CD4-positive, alpha-beta T cell (primary cell): ENCODE measurements at places on chromosomes 7 and 10.

DNA sequence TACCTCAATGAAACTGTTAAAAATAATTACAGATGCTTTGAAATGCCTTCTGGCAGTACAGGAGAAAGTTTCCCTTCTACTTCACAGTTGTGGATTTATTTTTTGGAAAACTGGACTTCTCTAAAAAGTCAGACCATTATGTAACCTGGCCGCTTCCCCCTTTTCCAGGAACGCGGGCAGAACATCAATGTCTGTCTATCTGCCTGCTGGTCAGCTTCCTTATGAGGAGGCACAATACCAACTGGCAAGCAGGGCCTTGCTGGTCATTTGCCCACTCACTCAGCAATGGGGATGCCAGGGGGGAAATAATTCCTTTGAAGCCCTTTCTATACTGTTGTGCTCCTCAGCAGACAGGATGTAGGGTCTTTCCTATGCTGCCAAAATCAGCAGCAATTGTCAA, 22.5 kb upstream of the ADRB1 start:
- no peak for DNase-seq

- DNase-seq: no peak
Observed at GRCh38 chr7:132292803-132293202, 283.5 kb downstream of the PLXNA4 start.

DNA sequence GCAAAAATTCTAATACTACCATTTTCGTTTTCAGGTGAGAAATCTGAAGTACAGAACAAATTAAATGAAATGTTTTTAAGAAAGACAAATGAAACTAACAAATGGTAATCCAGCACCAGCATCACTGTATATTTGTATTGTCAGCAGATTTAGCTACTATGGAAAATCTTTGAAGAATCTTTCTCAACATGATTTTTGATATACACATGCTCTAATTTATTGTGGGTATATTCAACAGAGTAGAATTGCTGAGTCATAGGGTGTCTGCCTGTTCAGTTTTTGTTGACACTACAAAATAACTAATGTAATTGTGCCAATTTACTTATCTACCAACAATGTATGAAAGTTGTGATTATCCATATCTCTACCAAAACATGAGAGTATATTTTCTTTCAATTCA, 437.6 kb downstream of the PCDH15 start:
- no peak for DNase-seq

DNA sequence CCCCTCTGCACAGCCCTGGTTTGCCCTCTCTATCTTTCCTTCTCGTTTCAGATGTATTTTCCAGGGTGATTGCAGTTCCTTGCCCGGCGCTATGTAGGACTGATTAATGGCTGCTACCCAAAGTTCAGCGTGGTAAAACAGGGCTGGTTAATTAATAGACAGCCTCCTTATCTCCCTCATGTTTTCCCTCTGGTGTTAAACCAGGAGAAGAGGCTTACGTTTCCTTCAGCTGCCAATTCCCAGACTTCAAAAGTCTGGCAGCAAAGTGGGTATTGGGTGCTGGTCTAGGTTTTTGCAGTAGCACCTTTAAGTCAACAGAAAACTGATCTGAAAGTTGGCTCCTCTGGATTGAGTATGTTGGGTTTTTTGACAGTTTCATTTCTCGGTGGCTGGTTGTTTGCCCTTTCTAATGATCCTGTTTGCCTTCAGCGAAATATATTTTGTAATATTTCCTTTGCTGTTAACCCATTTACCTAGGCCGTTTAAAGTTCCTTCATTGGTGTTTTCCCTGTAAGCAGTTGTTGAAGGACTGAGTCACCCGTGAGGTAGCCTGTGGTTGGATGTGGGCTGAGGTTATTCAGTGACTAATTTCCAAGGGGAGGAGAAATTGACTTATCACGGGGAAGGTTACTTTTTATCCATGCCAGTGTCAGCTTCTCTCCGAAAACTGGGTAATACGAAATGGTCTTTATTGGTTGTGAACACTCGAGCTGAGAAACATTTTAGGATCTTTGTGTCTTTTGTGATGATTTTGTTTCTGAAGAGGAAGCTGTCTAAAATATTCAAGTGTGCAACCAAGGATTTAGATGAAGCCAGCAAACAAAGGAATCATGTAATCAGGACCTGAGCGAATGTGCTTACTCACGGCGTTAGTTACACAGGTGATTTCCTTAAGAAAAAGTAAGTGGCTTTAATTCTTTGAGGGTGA, 257.2 kb downstream of the KIAA1217 start:
- DNase-seq: no peak

DNA sequence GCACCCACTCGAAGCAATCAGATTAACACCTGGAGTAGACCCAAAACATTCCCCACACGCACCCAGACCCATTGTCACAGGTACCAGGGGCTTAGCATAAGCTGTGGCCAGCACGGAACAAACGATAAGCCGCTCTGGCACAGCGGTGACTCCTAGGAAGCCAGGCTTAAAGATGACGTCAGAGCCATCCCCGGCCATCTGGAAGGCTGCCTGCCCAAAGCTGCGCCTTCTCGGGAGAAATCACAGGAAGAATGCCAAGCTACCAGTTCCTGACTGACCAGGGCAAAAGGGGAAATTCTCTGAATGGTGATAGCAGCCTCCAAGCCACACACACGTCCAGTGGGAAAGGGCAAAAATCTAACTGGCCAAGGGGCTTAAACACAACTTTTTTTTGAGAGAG, 13.0 kb upstream of the WIPI2 start:
- no peak for DNase-seq

DNA sequence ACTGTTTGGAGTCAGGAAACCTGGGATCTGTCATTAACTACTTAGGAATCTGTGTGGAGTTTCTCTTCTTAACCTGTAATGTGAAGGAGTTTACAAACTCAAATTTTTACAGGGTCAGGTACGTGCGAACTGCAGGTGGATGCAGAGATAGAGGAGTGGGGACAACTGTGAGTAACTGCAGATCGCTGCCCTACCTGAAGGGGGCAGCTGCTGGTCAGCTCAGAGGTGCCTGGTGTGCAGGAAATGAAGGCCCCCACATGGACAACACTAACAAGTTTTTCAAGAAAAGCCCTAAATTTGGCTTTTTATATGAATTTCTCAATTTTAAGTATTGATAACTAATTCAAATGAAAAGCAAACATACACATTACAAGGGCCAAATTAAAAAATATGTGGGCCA, 380.0 kb downstream of the REEP3 start:
- no peak for DNase-seq

GRCh38 chr10:104340641-104341040, 2.4 kb upstream of the ITPRIP start:
- no peak for DNase-seq

DNA sequence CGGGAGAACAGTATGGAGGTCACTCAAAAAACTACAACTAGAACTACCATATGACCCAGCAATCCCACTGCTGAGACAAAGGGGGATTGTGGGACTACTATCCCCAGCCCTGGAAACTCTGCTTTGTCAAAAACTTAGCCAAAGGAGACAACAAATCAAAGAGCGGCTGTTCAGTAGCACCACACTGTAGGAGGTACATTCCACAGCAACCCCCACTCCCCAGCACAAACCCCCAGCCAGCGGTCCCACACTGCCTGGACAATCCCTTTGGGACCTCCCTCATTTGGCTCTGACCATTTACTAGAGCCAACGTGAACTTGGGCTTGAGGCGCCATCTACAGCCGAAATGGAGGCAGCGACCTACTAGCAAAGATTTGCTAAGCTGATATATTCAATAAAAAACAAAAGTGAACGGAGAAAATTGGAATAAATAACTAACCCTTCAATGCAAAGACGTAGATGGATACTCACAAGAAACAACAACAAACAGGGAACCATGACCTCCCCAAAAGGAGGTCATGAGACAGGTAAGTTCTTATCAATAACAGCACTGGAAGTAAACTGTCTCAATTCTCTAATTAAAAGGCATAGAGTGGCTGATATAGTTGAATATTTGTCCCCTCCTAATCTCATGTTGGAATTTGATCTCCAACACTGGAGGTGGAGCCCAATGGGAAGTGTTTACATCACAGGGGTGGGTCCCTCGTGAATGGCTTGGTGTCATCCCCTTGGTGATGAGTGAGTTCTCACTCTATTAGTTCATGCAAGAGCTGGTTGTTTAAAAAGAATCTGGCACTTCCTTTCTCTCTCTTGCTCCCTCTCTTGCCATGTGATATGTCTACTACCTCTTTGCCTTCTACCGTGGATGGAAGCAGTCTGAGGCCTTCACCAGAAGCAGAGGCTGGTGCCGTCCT, 119.0 kb upstream of the KCNMA1 start:
- DNase-seq: no peak

GRCh38 chr10:70292004-70292403, 8.2 kb upstream of the NPFFR1 start:
- DNase-seq: no peak

GRCh38 chr10:120451968-120452367, 5.1 kb upstream of the PLPP4 start:
- no peak for DNase-seq

DNA sequence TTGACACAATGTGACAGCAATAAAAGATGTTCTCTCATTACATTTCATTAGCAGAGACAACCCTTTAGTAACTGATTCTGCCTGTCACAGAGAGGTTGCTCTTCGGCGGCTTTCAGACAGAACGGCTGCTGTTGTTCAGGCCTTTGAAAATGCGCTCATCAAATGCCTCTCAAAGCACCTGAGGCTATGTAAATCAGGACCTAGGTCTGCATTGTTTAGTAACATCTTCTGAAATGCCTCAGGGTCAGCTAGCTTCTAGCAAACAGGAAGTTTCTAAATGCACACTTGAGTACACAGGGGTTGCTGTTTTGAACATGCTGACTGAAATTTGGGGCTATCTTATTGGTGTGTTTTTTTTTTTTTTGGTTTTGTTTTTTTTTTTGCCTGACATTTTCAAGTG, 143.3 kb upstream of the DKK1 start:
- DNase-seq: no peak

DNA sequence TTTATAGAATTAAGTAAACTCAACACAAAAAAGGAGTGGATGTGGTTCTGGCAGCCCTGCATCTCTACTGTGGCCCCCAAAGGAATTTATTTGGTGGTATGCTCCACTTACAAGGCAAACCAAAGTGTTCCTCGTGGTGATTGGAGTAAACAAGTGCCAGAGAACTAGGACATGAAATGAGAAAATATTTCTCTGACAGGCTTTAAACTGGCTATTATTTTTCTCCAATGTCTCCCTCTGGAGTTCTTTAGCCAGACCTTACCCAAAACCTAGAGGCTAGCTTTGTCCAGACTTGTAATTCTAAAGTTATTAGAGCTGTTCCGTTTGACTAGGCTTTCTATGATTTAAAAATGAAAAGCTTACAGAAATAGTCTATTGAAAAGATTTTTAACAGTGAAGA, 990.1 kb downstream of the CNTNAP2 start:
- DNase-seq: no peak

DNA sequence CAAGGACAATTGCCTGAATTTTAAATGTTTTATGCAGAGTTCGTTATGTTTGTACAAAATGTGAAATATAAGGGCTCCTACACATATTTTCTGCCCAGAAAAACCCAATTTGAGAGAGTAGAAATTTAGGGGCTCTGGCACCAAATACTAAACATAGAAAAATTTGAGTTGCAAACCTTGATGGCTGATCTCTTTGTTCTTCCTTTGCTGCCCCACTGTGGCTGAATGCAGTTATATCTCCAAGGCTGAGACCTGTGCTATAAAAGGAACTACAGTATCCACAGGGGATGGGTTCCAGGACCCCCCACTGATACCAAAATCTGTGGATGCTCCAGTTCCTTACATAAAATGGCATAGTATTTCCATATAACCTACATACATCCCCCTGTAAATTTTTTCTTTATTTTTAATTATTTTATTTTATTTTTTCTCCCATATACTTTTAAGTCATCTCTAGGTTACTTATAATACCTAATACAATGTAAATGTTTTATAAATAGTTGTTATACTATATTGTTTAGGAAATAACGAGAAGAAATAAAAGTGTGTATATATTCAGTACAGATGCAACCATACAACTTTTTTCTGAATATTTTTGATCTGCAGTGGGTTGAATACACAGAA, 22.5 kb downstream of the CFAP43 start:
- peak; percentile 7 for DNase-seq

DNA sequence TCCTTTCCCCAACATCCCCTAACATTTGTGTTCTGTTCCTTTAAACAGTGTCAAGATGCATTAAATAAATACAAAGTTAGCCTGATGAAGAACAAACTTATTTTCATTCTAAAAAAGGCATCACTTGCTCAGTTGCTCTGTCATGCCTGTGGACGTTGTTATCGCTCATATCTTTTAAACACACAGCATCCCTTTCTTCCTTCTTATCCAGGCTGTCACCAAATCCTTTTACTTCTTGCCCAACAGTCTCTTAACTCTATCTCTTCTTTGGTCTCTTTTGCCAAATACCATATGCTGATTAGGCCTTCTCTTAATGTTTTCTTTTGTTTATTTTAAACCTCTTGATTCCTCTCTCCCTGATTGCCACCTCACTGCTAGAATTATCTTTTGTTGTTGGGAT, 43.9 kb downstream of the DKK1 start:
- no peak for DNase-seq

GRCh38 chr7:6307762-6308161, 35.3 kb upstream of the CYTH3 start:
- DNase-seq: no peak
